ENCODE measurements at places on chromosomes 5 and 9.

GRCh38 chr5:174371600-174372094 is 326.1 kb downstream of the NSG2 start:
- peak; percentile 12 for ATAC-seq

- ATAC-seq = no peak
Observed at GRCh38 chr5:137034764-137035479, 464.2 kb downstream of the SPOCK1 start.

- ATAC-seq = no peak
Observed at GRCh38 chr5:167783145-167783817, 508.2 kb upstream of the WWC1 start.

- ATAC-seq = peak; percentile 95
Observed at GRCh38 chr9:132575005-132575609, 7.3 kb upstream of the BARHL1 start.

GRCh38 chr5:57172466-57173318 is 1.2 kb upstream of the GPBP1 start:
- ATAC-seq = no peak

GRCh38 chr5:124655921-124656511 is 90.4 kb downstream of the ZNF608 start:
- ATAC-seq = peak; percentile 54

GRCh38 chr9:112110777-112111113 is 64.4 kb downstream of the SUSD1 start:
- no peak for ATAC-seq

DNA sequence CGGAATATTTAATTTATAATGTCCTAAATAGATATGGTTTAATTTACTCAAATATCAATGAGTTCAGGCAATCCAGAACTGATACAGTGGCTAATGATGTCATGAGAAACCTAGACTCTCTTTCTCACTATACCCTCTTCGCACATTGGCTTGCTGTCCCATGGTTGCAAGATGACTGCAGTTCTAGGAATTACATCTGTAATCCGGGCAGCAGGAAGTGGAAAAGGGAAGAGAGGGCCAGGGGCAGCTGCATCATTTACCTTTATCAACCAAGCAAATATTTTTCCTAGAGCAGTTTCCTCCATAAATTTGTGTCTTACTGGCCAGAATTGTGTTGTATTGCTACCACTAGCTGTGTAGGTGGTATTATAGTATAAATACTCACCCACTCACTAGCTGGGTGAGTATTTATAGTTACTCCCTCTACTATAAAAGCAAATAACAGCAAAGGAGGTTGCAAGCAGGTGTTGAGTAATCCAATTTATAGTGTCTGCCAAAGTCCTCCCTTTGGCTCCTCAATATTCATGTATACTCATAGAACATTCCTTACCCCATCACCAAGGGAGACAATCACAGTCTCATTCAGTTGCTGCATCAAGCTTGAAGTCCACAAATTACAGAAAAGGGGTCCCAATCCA is 168.8 kb downstream of the DROSHA start:
- ATAC-seq = no peak

- ATAC-seq = no peak
Observed at GRCh38 chr5:150195736-150196485, 6.0 kb downstream of the SLC6A7 start.

DNA sequence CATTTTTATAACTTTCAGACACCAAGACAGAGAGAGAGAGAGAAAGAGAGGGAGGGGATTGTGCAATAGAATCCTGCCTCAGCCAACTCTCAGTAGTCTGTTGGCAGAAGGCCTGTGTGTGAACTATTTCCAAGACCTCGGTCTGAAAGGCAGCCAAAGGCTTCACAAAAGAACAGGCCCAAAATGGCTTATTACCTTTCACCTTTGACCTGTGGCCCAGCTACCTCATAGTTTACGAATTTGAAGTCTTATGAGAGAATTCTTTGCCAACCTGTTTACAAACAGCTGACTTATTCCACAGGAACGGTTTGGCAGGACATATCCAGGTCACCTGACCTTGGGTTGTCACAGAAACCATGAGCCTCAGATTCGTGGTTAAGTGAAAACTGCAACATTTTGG is 48.6 kb downstream of the NR2F1-AS1 start:
- ATAC-seq = no peak

DNA sequence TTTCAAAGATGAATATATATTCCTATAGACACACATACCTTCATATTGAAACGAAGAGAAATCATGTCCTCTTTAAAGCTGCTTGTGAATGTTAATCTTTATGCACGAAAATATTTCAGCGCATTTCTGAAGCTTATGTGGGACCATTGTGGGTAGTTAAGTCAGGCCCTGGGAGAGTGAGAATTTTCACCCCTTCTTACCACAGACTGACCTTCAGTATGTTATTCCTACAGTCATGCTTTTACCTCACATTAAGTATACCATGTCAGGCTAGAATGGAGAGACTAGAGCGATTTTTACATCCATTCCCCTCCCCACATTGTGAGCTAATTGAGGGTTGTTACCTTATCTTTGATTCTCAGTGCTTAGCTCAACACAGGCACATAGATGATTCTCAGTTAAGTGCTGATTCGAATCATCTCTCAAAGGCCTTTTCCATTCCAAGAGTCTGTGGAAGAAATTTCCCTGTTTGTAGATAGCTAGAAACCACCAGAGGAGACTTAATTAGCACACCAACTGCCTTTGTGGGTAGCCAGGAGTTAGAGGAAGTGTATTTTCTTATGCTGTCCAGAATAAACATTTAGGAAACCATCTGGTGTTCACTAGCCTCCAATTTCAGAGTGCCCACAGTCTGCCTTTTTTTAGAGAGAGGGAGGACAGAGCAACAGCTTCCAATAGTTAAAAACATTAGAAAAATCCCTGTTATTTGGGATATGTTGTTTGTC is 110.5 kb downstream of the MEGF10 start:
- no peak for ATAC-seq

GRCh38 chr5:139402561-139403158 is 1.2 kb downstream of the SPATA24 start:
- ATAC-seq = no peak
